Femur (tissue), 1 donor: ENCODE measurements at places on chromosomes 5 and 9.

DNA sequence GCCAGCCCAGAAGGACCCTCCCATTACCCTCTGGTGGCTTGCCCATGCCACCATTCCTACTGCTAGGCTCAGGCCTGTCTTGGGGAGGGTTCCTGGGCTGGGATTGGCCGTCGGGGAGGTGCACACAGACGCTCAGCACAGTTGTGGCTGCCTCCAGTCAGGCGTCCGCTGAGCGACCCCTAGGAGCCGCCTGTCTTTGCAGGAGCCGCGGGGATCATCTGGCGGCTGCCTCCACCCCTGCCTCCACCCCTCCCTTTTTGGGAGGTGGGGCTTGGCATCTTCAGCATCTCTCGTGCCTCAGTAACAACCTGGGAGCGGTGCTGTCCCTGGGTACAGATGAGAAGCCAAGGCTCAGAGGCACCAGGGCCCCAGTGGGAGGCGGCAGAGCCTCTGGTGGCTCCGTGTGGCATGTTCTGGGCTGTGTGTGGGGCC is 39.6 kb downstream of the RXRA start:
- peak; percentile 89 for DNase-seq

DNA sequence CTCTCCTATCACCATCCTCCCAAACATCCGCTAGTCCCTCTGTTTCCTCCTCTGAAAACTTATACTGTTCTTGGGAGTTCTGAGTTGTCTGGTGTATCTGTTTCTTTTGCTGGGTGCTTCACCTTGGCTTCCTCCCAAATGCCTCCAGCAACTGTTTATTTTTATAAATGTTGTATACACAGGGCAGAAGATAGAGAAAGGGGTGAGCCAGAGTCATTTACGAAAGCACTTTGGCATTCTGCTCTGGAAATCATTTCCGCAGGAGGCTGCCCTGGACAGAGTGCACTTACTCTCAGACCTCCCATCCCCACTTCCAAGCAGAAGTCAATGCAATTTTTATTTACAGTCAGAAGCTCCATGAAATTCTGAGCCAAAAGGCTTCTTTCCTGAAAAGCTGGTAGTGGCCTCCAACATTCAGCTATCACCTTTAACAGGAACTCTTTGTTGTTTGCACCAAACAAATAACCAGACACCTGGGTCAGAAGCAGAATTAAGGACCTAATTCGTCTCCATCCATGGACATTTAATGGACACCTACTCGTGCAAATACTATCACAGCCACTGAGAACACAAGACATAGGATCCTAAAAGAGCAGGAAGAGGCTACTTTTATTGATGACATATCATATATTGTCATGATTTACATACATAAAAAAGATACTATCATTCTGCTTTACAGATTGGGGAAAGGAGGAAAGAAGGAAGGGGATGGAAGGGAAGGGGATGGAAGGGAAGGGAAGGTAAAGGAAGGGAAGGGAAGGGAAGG is 229.5 kb upstream of the PAPPA start:
- DNase-seq, result no peak

- no peak for DNase-seq
Measured at GRCh38 chr5:116488356-116489041, 86.1 kb downstream of the SEMA6A start.

DNA sequence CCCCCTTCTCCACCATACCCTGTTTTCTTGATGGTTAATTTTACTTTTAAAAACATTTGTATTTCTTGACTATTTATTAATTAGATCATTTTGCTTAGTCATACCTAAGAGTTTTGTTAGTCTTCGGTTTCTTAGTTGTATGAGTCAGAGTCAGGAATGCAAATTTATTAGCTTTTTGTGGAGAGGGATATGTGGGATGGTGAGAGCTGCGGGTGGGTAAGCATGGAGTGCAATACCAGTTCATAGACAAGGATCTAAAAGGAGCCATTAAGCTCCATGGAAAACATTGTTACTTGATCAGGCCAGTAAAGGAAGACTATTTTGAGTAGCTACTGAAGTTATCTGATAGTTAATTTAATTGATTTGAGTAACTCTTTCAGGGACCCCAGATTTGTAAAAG is 77.5 kb downstream of the ZSWIM6 start:
- DNase-seq, result no peak
